ENCODE measurements at places on chromosomes 12 and 14.
A peak's percentile ranks its signal among the peaks of the same experiment; 100 is the strongest.

DNA sequence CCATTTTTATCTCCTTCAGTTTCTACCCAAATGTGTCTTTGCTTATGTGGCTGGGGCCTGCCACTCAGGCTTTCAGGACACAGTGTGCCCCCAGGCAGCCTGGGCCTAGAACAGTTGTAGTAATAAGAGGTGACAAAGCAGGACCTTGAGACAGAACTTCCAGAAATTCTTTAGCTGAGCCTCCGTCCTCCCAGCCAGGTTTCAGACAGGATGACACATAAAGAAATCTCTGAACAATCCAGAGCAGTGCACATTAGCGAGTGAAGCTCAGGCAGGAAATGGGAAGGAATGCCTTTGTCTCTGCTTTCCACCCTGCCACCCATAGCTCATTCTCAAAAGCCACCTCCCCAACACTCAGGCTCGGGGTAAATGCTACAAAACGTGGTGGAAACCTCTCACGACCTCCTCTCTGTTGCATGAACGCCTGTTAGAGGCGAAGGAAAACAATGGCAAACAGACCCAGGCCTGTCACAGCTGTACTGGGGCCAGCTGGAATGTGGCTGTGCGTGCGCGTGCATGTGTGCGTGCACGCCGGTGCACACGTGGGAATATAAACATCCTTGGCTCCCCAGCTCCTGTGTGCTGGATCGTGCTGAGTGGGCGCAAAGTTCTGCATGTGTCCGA lies 286.7 kb downstream of the ZFP36L1 start:
- no peak for DNase-seq

DNA sequence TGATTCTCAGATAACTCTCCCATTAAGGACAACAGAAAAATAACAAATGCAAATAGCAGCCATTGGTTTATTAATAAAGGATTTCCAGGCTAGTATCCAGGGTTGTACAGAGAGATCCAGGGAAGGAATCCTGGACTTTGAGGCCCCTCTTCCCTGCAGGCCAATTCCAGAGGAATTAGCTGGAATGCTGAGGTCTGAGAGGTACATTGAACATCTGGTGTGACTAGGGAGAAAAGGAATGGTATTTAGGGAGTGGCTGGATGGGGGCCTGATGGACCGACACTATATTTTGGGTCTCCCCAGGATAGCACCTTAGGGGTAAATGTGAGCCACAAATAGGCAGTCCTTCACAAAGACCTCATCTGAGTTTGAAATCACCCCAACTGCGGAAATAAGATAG lies 924.5 kb downstream of the AACS start:
- no peak for DNase-seq

DNA sequence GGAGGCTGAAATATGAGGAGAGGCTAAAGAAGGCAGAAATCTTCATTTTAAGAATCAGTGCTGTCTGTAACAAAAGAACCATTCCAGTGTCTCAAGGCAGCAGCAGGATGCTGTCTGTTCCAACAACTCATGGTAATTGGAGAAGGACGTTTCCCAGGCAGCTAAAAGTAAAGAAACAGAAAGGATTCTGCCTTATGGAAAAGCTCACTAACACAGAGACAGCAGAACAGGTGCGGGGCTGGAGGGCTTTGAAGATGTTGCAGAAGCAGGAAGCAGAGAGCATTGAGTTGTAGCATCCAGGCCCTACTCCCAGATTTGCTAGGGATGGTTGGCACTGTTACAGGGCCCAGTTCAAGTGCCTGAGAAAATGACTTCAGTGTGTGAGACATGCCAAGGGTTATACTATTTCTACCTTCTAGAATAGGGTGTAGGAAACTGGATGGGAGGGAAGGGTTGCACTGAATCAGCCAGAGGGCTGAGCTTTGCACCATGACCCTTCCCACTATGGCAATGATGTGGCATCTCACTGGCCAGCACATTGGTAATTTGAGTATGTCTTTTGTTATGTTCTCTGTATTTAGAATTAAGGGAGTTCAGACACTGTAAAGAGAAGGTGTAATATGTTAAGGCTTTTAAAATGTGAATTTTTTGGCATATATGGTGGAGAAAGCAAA lies 160.0 kb upstream of the FBXO33 start:
- no peak for DNase-seq

- no peak for DNase-seq
Observed at GRCh38 chr12:114975640-114976310, 291.8 kb upstream of the TBX3 start.

DNA sequence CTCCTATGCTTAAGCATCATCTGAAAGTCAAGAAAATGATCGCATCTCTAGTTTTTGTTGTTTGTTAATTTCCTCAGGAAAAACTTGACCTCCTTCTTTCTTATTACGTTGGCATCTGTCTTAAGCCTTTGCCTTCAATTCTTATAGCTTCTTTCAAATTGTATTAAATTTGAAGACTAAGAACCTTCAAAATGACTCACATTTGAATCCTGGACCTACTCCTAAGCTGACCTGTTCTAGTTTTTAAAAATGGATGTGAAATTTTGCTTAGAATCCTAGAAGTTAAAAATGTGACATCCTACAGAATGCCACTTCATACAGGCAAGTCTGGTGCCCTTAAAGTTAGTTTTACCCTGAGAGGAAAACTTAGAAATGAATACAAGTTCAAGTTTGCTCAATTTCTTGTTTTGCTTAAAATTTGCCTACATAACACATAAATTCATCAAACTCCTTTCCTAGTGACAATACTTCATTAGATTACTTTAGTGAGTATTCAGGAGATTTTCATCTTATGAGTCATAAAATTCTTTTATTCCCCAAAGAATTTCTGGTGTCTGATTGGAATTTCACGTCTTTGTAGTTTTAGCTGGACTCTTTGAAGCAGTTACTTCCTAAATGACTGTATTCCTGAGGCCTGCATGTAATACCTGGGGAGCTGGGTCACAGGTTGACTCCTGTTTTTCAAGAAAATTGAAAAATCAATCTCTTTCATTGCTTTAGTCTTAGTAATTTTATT lies 152.3 kb downstream of the MSRB3 start:
- DNase-seq: no peak

DNA sequence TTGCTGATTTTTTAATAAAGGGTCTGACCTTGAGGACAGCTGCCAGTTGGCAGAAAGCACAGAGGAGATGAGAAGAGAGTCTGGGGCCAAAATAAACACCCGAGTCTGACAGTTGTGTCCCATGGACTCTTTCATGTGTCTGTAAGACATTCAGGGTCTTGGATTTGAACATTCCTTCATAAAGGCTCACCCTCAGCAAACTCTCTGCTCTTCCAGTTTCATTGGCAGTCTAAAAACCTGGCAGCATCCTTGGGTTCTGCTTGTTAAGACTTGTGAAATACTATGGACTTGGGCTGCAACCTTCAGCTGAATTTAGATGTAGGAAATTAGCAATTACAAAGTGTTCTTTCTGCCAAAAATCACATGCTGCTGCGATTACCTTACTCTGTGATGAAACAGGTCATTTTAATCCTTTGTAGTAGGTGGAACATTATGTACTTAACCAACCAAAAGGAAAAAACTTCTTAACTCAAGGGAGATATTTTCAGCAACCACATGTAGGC lies 32.0 kb upstream of the LMNTD1 start:
- peak; percentile 48 for DNase-seq

DNA sequence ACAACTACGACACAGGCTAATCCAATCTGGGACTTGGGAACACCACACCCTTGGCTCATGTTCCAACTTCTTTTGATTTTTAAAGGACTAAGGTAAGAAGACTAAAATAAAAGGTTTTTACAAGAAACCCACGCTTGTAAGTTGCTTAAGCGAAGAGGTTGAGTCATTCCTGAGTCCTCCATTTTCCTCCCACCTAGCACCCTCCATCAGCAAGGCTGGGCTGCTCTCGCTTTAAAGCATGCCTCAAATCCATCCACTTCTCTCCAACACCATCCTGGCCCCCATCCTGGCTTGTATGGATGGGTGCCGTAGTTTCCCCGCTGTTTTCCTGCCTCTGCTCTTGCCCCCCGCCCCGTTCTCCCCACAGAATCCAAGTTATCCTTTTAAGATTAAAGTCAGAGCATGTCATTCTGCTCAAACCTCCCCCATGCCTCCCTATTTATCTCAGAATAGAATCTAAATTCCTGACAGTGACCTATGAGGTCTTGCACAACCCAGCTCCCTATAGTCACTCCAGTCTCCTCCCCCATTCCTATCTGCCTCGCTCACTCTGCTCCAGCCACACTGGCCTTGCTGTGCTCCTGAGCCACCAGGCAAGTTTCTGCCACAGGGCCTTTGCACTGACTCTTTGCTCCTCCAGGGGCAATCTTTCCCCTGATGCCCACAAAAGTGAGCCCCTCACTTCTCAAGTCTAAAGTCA lies 34.5 kb downstream of the SCARB1 start:
- DNase-seq: no peak

DNA sequence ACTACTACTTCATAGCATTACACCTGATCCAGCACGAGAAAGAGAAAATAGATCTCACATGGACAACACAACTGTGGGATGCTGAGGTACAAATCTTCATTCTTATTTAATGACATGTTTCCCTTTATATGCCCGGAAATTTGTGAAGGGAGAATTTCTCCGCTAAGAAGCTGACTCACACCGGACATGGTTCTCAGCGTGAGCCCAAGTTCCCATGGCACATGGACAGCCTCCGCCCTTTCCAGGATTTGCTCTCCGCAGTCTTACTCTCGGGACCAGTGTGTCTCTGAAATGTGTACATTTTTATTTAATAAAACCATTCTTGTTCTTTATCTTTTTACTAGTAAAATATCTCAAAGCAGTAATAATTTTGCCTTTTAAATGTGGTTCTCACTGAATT lies 1154.8 kb downstream of the TMEM121 start:
- DNase-seq: no peak

DNA sequence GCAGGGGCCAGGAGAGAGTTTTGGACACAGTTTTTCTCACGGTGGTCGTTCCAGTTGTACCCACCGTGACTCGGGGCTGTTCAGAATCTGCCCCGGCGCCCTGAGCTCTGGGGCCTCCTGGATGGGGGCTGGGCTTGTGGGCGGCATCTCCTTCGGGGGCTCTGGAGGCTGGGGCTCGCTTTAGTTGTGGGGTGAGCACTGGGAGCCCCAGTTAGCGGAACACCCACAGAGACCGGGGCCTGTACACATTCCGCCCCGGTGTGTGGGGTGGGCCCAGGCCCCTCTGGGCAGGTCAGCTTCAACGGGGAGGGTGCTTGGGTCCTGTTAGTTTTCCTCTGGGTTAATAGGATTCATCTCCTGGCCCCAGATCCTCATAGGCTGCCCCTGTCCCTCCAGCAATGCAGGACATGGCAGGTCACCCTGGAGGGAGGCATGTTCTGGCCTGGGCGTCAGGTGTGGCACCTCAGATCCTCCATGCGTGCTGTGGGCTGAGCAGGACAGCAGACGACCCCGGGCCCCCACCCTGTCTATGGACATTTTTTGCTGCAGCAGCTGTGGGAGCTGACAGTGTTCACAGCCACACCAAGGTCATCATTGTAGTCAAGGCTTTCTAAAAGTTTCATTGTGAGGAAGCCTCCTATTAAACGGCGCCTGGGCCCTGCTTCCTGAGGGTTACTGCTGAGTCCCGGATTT lies 393.2 kb downstream of the TMEM121 start:
- no peak for DNase-seq

GRCh38 chr14:105058521-105059034 lies 6.7 kb downstream of the GPR132 start:
- no peak for DNase-seq

GRCh38 chr14:77148510-77149231 lies 7.1 kb upstream of the ZDHHC22 start:
- peak; percentile 11 for DNase-seq

GRCh38 chr12:94649349-94650142 lies 811 bp downstream of the TMCC3 start:
- DNase-seq: peak; percentile 11

DNA sequence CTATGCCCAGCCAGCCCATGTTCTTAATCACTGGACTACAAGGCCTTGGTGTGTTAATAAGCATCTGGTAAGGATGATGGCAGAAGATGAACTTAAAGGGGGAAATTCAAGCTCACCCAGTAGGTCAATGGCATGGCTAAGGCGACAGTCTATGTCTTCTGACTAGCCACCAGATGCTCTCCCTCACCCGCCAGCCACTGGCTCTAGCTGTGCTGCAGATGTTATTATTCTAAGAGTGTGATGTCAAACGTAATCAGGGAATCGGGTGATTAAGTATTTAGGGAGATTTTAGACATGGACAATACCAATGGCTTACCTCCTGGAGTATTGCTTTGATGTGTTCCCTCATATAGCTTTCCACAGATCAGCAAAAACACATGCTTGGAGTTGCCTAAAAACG lies 39.2 kb upstream of the MAX start:
- no peak for DNase-seq

GRCh38 chr12:98401427-98401826 lies 114.0 kb upstream of the TMPO start:
- no peak for DNase-seq

- no peak for DNase-seq
Observed at GRCh38 chr12:124321556-124322270, 26.8 kb downstream of the RFLNA start.

- DNase-seq: no peak
Observed at GRCh38 chr12:26854031-26854390, 21.0 kb upstream of the ITPR2 start.

DNA sequence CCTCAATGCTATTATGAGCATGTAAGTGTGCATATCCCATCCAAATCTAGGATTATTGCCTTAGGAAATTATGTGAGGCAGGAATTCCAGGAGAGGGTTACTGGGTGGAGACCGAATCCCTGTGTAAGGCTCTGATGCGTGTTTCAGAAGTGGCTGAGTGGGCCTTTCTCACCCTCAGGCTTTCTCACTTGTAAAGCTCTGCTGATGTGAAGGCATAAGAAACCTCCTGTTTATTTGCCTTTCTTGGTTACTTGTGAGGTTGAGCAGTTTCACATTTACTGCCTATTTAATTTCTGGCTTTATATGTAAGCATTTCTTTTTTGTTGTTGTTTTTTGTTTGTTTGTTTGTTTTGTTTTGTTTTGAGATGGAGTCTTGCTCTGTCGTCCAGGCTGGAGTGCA lies 11.0 kb downstream of the IL31 start:
- no peak for DNase-seq

DNA sequence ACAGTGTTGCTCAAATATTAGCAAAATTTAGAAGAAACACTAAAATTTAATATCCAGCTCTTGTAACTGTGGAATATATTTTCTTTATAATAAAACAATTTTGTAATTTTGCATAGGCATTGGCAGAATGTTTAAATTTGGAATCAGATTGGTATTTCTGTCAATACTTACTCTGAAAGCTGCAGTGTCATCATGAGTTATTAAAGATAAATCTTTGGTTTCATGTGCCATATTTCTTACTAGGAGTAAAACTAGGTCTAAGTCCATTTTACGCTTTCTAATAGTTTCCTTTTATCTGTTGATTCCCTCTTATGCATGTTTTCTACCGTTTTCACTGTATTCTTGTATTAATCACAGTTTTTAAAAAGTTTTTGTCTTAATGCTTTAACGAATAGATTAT lies 49.7 kb downstream of the CCDC91 start:
- DNase-seq: no peak

All from NCI-H1105 (cell line).